ENCODE measurements at places on chromosomes 5 and 9.

GRCh38 chr5:76746677-76747076, 30.8 kb downstream of the F2R start:
- no peak for DNase-seq

DNA sequence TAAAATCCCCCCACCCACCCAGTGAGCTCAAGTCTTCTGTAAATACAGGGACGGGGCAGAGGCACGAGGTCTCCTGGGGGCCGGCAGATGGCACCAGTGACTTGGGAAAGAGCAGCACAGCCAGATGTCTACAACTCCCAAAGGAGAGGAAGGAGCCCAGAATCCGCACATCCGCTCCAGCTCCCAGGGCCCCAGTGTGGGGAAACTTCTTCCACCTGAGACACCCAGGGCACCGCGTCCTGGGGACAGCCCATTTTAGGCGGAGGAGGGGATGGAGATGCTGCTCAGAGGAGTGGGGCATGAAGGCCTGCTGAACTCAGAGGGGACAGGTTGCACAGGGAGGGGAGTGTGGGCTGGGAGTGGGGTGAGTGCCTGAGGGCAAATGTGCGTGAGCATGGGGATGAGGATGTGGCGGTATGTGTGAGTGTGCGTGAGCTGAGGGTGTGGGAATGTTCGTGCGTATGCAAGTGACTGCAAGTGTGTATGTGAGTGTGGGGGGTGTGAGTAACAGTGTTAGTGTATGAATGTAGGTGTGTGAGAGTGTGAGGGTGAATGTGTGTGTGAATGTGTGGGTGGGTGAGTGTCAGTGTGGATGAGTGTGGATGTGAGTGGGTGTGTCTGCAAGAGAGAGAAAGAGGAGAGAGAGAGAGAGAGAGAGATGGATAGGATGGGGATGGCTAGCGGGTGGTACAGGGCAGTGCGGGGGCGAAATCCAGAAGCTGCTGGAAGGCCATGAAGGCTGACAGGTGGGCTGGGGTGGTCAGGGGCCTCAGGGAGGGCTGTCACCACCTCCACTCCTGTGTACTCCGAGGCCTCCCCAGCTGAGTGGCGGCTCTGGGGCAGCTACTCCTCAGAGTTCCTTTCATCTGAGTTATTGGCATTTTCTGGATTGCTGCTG, 63.5 kb downstream of the DUSP1 start:
- DNase-seq, result no peak

DNA sequence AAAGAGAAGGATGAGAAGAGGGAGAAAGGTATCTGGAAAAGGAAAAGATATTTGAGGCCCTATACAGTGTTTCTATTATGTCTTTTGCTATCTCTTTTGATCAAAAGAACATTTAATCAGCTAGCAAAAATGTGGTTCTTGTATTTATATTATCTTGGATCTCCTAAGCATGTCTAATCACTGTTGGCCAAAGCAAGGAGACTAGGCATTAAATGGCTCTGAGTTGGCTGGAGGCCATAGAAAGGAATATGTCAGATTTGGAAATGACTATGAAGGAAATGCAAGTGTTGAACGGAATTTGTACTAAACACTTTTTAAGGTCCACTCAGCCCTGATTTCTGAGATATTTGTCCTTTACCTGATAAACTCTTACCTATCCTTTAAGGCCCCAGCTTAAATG, 22.4 kb upstream of the THG1L start:
- no peak for DNase-seq

GRCh38 chr9:79014929-79015699, 556.7 kb upstream of the TLE4 start:
- no peak for DNase-seq

DNA sequence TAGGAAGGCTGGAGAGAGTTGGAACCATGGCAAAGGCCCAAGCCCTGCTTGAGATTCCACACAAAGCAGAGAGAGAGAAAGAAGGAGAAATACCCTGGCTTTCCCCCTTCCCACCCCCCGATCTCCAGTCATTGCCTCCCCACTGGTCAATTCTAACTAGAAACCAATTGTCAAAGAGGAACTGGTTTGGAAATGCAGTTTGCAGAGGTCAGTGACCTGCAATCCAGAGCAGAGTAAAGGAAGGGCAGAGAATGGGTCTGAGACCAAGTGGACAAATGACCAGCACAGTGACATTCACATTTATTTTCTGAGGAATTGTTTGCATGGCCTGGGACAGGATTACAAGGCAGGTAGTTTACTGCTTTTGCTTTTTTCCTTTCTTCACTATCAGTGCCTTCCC, 37.5 kb upstream of the ZFYVE16 start:
- no peak for DNase-seq

DNA sequence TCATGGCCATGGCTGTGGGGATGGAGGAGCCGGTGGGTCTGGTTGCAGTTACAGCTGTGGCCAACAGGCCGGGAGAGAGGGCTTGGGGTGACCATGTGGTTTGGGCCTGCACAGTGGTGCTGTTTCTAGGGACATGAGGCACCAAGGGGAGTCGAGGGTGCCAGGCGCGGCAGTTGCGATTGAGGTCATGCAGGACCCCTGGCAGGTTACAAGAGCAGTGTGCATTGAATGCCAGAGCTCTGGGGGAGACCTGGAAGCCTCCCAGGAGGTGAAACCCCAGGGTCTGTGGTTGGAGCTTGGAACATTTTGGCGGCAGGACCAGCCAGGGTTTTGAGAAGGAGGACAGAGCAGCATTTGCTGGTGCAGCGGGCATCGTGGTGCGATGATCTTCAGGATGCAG, 21.7 kb downstream of the RXRA start:
- DNase-seq, result no peak

DNA sequence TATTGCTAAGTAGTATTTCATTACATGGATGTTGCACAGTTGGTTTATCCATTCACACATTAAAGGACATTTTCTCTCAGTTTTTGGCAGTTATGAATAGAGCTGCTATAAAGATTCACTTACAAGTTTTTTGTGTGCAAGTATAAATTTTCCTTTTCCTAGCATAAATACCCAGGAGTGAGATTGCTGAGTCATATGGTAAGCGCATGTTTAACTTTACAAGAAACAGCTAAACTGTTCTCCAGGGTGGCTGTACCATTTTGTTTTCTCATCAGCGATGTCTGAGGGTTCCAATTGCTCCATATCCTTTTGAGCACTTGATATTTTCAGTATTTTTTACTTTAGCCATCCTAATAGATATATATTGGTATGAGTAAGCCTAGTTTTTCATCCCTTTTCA, 16.4 kb upstream of the ABCA1 start:
- DNase-seq, result no peak
